ENCODE measurements at places on chromosomes 6 and 20.

DNA sequence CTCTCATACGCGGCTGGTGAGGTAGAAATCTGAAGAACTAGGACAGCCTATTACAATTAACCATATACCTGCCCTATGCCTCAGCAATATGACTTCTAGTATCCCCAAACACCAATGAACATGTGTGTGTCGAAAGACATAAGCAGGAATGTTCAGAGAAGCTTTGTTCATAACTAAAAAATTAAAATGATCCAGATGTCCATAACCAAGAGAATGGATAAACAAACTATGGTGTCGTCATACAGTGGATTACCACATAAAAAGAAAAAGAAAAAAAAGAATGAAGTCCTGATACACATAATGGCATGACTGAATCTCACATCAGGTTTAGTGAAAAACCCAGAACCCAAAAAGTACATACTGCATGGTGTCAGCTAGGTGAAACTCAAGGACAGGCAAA, 73.9 kb downstream of the MDN1 start:
- DNase-seq, result no peak

DNA sequence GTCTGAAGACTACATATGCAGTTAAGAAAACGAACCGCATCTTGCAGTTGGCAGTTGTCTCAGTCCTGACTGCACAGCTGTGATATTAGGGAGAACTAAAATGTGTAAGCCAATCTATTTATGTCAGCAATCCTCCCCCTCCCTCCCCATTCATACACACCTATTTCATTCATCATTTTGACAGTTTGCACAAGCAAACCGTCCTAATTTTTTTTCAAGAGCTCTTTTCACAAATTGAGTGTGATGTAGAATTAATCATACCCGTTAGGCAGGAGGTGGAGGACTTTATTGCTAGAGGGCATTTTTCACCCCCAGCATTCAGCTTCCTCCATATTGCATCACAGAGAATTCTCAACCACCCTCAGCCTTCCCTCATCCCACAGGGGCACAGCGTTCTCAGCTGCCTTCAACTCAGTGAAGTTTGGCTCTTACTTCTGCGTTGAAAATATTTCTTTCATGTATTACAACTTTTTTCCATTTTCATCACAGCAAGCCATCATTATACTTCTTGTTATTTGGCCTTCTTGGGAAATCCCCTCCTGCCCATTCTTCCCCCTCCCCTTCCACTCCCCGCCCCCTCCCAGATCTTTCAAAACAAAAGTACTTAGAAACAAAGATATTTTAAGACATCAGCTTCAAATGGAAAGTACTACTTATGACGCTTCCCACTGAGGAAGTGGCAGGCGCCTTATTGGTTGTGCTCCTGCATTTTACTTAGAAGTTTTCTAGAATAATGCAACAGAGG, 37.5 kb downstream of the NOX3 start:
- DNase-seq, result no peak

DNA sequence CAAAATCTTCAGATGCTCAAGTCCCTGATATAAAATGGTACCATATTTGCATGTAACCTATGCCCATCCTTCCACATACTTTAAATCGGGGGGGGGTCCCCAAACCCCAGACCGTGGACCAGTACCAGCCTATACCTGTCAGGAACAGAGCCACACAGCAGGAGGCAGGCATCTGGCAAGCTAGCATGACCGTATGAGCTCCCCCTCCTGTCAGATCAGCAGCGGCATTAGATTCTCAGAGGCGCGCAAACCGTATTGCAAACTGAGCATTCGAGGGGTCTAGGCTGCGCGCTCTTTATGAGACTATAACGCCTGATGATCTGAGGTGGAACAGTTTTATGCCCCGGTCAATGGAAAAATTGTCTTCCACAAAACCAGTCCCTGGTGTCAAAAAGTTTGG, 30.7 kb downstream of the FGD2 start:
- no peak for DNase-seq

DNA sequence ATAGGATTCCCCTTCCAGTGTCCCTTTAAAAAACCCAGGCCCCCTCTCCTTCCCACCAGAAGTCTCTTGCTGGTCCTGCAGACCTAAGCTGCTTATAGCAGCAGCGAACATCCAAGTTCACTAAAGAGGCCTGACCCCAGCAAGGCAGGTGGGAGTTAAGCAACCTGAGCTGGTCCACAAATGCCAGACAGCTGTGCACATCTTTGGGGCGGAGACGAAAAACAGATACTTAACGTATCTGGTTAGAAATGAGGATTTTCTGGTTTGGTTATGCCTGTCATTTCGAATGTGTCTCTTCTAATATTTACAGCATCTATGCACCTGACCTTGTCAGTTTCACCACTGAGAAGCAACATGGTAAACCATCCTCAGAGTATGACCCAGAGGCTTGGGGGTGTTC, 87.8 kb downstream of the SLC2A10 start:
- DNase-seq, result no peak

- DNase-seq, result no peak
Observed at GRCh38 chr6:4318321-4318720, 182.9 kb upstream of the ECI2 start.

DNA sequence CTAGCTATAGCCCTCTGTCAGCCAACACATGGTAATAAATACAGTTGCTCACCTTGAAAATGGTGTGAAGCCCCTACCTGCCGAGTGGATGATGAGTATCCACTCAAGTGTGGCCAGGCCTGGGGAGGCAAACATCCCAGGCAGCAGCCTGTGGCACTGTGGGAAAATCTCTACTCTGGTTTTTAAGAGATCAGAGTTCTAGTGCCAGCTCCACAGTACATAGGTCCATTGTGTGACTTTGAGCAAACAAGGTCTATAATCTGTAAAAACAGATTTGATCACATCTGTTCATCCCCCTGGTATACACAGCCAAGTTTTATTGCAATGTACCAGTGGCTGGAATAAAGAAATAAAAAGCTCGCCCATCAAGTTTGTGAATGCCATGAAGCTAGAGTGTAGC, 82.7 kb upstream of the ARMC2 start:
- DNase-seq, result no peak

DNA sequence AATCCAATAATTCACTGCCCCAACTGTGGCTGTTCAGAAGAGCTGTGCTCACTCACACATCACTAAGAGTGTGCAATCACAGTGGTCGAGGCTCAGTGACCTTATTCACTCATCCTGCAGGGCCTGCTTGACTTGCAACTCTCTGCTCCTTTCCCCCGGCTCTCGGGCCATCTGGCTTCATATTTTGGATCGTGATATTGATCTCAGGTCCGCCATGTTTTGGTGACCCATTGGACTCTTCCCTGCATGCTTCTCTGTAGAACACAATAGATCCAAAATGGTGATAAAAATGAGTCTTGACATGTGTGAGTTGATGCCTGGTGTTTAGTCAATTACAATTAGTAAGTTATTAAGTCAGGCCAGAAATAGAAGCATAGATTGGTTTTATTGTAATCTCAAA, 313.9 kb upstream of the SOX4 start:
- DNase-seq, result no peak

DNA sequence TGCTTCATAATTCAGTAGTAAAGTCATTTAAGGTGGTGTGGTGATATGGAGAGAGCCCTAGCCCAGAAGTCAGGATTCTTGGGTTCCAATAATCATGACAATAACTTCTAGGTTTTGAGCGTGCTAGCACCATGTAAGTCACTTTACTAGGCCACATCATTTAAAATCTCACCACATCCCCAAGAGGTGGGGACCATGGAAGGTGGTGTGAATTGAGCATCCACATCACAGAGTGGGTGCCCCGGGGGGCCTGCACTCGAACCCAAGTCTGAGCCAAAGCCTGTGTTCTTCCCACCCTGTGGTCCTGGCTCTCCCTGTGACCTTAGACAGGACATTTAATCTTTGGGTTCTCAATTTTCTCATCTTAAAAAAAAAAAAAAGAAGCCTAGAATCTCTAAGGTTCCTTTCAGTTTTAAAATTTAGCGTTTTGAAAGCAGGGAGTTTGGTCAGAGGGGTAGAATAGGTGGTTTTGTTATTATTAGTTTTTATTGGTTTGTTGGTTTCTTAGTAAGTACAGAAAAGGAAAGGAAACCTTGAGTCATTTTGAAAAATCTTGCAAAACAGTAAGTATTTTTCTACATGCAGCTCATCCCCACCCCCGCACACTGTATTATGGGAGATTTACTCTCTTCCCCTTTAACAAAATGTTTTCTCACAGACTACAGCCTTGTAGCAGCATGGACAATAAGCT, 26.4 kb downstream of the ARMC2 start:
- no peak for DNase-seq

DNA sequence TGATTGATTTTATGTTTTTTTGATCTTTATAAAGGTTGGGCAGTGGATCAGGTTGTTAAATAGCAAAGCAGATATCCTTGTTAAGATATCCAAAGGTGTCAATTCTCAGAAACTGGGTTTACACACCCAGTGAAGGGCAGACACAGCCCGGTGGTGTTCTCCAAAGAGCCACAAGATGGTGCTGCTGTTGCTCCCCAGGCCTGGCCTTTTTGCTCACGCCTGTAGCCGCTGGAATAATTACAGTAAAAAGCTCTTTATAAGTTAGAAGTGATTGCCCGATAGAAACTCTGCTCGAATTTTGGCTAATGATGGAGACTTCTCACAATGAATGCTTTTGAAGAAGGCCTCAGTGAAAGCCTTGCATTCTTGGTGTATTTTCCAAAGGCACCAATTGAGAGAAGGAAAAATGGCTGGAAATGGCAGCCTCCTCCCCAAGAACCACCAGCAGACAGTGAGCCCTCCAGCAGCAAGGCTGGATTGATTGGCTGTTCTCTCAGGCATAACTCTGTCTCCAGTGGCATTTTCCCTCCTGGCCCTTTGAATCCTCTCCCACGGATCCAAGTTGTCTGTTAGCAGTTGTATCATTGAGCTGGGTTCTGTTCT, 120.5 kb upstream of the CHD6 start:
- no peak for DNase-seq

- no peak for DNase-seq
Observed at GRCh38 chr6:166408936-166409755, 26.4 kb upstream of the MPC1 start.

DNA sequence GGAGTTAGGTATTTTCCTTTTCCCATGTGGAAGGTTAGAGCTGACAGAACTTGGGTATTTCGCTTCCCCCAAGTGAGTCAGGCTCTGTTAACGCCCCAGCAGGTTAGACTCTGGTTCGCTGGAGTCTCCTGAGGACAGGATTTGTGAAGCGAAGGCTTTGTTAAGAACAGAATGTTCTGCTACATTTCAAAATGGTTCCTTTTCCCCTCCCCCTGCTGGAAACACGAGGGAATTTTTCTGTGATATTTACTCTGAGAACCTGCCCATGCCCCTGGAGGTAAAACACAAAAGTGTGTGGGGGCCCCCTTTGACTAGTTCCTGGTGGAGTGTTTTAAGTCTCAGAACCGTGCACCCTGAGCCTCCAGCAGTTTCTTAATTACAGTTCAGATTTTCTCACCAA, 731.4 kb upstream of the CITED2 start:
- DNase-seq, result peak; percentile 29

GRCh38 chr6:2028457-2029038, 216.9 kb downstream of the GMDS start:
- DNase-seq, result no peak

DNA sequence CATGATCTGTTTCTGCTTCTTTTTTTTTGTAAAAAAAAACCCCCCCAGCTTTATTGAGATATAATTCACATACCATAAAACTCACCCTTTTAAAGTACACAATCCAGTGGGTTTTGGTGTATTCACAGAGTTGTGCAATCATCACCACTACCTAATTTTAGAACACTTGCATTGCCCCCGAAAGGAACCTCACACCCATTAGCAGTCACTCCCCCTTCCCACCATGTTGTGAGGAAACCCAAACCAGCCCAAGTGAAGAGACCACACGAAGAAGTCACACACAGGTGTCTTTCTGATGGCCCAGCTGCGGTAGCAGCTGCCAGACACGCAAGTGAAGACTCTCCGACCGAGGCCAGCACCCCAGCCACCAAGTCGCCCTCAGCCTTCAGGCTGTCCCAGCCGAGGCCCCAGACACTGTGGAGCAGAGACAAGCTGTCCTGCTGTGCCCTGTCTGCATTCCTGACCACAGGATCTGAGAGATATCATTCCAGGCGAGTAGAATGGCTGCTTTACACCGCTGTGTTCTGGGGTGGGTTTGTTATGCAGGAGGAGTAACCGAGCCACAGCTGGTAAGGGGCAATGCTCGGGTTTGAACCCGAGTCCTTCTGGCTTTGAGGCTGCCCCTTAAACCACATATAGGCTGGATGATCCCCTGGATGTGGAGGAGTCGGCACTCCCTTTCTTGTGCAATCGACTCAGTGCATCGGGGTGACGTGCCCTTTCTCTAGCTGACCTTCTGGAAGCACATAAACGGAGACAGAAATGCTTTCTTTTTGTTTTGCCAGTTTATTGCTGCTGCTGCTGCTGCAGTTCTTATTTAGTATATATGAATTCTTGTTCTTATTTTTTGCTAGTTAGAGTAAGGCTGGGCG, 59.1 kb upstream of the PTPN1 start:
- no peak for DNase-seq

- DNase-seq, result no peak
Observed at GRCh38 chr6:166927240-166927934, 29.0 kb downstream of the RNASET2 start.

- DNase-seq, result peak; percentile 68
Observed at GRCh38 chr6:158220786-158221442, 52.8 kb downstream of the GTF2H5 start.

DNA sequence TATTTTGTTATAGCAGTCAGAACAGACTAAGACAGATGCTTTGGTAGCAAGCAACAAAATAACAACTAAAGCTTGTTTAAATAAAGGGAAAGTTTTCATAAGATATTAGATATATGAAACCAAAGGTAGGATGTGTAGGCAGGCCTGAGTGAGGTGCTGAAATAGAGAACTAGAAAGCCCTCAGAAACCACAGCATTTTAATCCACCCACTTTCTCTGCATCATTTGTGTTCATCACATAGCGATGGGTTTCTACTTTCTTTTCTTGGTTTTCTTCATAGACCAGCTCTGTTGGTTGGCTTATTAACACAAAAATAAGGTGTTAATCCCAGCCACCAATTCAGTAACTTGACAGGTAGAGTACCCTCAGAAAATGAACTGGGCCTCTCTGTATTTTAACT, 58.6 kb downstream of the RPS12 start:
- DNase-seq, result no peak

DNA sequence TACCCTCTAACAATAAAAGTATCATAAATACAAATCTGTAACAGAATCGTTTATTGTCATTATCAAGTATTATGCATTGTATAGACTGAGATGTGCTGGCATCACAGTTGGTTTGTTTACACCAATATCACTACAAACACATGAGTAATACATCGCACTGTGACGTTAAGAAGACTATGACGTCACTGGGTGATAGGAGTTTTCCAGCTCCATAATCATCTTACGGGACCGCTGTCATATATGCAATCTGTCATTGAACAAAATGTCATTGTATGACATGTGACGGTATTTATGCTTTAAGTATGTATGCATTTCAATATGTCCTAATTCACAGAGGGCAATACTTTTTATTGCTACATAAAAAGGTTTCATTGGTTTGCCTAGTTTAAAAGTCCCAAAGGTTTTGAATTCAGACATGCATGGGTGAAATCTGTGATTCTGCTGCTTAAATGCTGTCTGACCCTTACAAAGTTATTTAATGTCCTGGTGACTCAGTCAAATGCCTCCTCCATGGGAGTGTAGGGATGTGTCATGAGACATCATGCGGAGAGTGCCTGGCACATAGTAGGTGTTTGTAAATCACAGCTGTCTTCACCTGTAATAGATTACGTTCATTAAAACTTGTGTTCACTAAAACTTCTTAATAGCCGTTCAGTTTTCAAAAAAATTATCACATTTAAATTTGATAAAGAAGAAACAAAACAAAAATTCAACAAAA, 160.7 kb upstream of the PDE10A start:
- DNase-seq, result no peak
